HAP-1 (cell line): ENCODE measurements at places on chromosomes 16 and 17.

DNA sequence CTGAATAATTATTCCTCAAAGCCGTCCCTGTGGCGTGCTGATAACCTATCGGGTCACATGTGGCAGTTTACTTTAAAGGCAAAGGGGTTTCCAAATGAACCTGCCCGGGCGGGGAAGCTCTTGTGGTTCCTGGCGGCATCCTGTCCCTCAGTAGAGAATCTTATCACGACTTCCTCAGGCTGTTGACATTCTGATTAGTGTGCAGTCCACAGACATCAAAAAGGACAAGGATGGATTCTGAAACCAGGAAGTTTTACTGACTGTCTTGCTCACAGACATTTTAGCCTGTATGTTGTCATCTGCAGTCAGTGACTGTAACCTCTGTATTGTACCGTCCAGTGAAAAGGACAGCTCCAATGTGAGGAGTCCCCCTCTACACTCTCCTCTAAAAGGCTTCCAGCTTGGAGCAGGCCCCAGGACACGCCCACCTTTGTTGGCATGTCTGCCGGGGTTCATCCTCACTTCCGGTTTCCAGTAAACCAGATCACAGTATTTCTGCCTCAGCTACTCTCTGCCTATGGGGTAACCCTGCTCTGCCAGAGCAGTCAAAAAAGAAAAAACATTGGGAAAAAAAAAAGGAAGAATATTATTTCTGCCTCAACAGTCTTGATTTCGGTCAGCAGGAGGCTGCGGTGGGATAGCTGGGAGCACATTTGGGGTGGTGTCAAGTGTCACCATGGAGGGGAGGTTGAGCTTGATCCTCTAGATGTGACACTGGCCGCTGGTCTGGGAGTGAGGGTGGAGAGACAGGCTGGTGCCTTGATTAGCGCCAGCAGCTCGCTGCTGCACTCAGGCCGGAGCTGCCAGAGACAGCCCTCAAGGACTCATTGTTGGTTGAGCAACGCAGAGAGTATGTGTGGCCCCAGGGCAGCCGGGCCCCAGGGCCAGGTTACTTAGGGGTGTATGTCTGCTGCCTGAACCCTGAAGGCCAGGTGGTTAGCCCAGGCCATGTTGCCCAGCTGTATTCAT is 89.0 kb upstream of the DNAH17 start:
- DNase-seq = no peak

- DNase-seq = no peak
These were observed 206.7 kb downstream of the CDH13 start for GRCh38 chr16:82833378-82833993.

GRCh38 chr17:10758062-10758461 is 28.2 kb upstream of the TMEM220 start:
- no peak for DNase-seq

- no peak for DNase-seq
These were observed 499.4 kb upstream of the C16orf82 start for GRCh38 chr16:26567356-26567755.
